ENCODE measurements at places on chromosomes 12 and 14.

DNA sequence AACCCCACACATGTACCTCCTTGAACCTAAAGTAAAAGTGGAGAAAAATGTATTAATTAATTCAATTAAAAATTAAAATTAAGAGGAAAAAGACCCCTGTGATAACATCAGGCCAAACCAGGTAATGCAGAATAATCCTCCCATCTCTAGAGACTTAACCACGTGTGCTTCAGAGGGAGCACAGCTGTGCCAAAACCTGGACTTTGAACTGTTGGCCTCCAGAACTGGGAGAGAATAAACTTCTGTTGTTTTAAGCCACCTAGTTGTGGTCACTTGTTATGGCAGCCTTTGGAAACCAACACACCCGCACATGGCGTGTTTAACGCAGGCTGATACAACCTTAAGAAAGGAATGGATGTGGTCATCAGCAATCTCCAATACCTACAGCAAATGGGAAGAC is 23.8 kb downstream of the OAS2 start:
- no peak for DNase-seq

DNA sequence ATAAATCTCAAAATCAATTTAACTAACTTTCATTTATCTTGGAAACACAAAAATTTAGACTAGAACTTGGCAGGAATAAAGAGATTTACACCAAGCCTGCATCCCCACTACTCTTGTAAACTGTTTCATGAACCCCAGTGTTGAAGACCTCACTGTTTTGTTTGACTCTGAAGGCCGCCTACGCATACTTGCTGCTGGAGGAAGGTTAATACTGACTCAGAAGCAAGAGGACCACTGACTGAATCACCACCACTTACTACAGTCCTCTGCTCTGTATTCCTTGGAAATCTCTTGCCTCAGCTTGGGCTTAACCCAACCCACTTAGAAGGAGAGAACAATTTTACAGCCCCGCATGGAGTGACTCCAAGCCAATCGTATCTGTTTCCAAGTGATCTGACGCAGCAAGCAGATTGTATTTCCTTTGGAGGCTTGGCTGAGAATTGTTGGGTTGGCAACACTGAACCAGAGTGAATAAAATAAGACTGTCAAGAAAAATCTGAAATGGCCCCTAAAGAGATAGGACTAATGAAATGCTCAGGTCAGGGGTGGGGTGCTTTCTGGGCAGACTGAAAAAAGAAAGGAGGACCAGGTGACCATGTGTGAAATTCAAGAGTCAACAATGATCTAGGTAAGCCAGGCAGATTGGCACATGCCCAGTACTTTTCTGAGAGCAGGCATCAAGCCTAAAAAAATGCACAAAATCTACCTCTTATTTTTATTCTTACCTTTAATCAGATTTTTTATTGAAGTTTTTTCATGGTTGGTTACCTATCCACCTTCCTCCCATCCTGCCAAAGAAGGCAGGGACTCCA is 248.6 kb downstream of the ZFP36L1 start:
- no peak for DNase-seq

DNA sequence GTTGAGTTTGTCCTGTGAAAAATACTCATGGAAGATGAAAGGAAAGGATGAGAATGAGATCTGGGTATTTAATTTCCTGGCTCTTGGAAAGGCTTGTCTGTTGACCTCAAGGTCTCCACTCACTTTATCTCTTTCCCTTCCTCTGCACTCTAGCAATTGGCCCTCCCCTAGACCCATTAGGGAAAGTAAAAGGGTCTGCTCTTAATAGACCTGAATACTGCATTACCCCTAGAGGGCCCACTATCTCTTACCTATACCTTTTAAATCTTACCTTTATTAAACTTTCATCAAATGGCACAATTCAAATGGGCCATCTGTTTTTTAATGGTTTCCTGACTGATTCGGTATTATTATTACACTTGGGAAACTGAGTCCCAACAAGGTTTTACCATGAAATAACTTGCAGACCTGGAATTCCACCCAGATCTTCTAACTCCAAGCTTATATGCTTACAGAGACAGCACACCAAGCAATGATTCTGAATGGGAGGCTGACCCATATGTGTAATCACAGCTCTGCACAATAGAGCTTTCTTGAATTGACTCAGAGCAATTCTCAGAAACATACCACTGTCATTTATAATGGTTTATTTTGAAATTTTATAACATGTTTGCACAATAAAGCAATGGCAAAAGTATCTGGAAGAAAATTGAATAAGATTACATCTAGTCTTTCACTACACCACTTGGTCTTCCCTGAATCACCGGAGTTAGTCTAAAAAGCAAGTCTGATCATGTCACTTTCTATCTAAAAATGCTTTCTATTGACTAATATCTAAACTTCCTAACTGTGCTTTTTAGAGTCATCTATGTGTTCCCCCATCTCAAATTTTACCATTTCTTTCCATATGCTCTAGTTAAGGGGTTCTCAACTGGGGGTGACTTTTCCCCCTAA is 618.5 kb downstream of the NRXN3 start:
- DNase-seq, result no peak

DNA sequence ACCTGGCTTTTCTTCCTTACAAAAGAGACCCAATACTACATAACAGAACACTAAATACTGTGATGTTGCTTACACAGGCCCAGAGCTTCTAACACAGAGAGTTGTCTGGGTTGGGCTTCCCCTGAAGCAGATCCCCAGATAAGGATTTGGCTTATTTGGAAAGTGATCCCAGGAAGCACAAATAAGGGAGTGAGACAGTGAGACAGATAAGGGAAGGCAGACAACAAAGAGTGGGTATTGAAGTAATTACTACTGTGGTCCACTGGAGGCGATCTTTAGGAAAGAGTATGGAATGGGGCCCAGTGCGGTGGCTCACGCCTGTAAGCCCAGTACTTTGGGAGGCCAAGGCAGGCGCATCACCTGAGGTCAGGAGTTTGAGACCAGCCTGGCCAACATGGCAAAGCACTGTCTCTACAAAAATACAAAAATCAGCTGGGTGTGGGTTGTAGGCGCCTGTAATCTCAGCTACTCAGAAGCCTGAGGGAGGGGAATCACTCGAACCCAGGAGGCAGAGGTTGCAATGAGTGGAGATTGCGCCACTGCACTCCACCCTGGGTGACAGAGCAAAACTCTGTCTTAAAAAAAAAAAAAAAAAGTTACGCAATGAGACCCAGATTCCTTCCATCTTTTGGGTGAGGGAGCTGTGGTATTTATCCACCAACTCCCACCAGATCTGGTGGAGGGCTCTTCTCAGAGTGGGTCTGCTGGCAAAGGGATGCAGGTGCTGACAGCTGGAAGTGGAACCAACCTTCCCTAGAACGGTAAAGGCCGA is 10.2 kb upstream of the C12orf43 start:
- no peak for DNase-seq

GRCh38 chr12:13104409-13104808 is 942 bp upstream of the GSG1 start:
- DNase-seq, result no peak

DNA sequence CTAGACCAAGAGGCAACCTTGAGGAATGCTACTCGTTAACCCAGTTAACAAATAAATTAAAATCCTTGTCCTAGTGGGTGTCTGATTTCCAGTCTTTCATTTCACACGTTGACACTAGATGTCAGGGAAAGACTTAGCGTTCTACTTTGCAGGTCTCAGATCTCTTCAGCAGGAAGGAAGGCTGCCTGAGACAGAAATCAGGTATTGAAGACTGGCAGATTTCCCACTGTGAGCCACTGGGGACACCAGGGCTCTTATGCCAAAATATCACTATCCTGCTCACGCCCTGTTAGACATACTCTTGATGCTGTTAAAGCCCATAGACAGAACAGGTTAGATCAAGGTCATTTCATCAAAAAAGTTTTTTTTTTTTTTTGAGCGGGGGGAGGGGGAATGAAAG is 33.0 kb downstream of the EMP1 start:
- no peak for DNase-seq

GRCh38 chr12:88810806-88811205 is 230.5 kb upstream of the KITLG start:
- DNase-seq, result no peak

DNA sequence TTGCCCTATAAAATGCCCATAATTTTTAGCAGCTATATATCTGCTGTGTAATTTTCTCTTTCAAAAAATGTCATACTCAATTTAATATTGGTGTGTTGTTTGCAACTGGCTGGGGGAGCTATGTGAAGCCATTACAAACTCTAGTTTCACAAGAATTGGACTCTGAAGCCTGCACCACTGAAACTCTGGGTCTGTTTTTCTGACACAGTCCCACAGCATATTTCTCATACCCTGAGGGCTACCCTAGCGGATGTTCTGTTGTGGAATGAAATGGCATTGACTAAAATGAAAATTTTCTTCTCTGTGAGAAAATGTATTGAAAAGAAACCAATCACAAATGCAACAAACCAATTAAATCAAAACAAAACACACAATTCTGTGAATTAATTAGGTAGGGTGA is 284.6 kb upstream of the NPAS3 start:
- DNase-seq, result no peak

DNA sequence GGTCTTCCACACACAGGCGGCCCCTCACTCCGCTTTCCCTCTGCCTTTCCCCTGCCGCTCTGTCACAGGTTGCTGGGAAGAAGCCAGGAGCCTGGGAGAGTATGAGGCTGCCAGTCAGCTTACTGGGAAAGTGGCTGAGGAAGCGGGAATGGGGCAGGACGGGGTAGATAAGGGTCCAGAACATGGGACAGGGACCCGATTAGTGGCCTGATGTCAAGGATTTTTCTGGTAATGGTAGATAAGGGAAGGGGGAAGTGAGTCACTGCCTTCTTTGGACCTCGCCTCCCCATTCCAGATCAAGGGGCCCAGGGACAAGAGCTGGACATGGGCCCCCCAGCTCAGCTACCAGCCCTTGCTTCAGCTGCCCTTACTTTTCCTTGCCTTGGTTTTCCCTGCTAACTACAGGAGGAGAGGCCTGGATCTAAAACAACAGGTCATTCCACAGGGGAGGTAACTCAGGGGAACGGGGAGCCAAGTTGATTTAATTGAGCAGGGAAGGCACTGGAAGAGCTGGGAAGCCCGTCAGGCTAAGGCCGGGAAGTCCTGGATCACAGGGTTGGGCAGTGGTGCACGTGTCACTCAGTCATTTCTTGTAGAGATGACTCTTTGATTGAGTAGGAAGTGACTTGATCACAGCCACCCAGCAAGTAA is 3.5 kb upstream of the LPAR5 start:
- DNase-seq, result no peak

GRCh38 chr12:130202201-130202600 is 39.9 kb downstream of the FZD10 start:
- DNase-seq, result no peak

DNA sequence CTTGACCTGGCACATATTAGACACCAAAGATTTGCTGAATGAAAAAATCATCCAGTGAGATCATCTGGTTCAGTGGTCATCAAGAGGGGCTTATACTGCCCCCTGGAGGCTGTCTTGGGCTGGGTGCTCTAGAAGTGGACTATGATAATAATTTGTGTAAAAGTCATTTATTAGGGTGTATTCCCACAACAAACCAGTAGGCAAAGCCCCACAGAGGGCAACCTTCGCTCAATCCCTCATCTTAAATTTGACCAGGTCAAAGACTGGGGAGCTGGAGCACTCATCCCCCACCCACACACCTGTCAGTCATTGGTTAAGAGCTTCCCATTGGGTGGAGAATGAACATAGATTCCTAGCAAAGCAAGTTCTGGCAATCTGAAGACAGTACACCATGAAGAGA is 20.0 kb upstream of the FICD start:
- no peak for DNase-seq

DNA sequence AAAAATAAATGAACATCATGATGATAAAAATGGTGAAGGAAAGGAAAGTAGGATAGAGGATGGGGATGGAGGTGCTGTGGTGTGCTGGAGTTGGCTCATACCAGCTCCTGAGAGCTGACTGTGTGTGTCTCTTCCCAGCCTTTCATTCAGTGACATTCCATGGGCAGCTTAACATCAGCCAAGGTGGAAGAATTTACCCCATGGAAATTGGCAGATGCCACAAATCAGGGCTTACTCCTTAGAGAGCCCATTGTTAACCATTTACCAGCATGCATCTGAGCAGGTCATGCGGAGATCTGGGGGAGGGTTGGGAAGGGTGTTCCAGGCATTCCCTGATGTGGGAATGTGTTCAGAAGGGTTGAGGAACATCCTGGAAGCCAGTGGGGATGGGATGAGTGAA is 164.7 kb upstream of the MYL2 start:
- no peak for DNase-seq

DNA sequence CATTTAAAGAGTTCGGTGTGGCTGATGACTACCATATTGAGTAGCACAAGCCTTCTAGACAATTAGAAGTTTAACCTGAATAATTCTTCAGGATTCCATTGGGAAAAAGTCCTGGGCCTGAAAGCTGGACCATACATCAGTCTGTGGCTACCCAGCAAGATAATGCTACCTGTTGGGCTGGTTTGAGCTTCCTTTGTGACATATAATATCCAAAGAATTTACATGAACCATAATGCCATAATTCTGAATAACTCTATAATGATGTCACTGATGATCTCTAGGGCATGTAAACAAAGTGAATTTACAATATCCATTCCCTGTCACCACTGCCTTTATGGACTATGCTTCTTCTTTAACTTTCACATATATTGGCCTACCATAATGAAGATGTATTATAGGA is 3.8 kb upstream of the YBX3 start:
- no peak for DNase-seq

DNA sequence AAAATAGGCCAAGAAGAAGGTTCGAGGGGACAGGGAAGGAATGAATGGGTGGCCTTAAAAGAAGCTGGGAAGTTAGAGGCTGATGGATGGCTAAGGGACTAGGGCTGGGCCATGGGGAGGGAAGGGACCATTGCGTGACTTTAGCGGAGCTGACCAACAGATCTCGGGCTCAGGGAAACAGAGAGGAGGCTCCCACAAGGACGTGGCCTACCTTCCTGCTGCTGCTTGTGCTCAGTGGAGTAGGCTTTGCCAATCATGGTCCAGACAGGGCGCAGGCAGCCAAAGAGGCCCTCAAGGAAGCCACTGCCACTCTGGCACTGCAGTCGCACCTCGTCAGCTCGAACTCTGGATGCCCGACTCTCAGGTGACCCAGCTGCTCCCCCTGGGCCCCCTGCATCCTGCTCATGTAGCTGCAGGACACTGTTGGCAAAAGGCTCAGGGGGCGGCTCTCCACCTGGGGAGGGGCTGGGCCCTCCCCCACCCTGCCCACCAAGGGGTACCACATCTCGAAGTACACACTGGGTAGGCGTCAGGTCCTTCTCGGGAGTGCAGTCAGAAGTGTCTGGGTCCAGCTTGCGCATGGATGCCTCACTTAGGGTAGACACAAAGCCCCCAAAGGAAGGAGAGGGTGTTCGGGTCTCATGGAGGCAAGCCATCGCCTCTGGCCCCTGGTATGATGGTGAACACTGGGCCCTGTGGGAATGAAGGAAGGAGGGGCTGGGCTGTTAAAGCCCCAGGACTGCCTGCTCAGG is 12.3 kb downstream of the MAP3K12 start:
- no peak for DNase-seq
